ENCODE measurements at places on chromosomes 6 and 20.

GRCh38 chr6:128521282-128521632 is 858 bp upstream of the PTPRK start:
- peak; percentile 58 for DNase-seq

DNA sequence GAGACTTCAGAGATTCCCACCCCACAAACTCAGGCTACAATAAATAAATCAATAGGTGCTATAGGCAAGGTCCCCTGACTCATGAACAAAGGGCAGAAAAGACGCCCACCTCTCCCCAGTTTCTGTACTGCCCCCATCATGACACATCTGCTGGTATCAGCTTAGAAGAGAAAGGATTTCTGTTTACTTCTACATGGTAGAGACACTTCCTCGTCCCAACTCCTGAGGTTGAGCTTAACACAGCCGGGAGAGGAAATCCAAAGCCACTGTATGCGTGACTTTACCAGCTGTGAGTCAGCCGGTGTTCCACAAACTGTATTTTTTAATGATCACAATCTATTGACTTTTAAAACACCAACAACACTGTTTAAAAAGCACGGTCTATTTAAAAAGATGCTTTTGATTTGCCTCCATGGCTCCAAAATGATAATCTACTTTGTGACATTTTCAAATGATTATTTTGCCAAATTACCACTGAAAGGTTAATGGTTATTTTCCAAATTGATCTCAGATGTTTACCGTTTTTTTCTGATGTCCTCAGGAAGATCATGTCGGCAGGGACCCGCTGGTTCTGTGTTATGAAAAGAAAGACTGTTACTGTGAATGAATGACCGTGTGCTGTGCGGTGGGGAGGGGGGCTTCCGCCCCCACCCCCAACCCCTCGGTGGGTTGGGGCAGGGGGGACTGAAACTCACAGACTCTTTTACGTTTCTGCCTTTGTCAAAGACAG is 72.5 kb downstream of the ATP9A start:
- DNase-seq, result no peak

DNA sequence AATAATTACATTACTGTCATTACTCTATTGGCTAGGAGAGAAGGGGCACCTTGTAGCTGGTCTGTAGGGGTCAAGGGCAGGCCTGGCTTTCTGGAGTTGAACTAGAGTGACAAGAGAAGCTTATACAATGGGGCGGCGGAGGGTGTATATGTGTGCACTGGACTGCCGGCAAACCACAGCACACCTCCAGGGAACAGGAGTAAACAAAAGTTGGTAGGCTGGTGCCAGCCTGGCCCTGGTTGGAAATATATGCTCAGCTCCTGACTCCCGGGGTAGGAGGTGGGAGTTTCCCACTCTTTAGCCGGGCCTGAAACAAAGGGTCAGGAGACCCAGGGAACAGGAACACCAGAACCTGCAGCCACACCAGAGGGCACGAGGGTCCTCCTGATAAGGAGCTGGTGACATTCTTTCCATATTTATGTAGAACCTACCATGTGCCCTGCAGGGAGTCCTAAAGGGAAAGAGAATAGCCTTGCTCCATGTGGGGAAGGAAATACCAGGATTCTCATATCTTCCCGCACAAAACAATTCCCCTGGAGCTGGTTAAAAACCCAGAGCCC is 5.1 kb downstream of the C6orf132 start:
- DNase-seq, result no peak

DNA sequence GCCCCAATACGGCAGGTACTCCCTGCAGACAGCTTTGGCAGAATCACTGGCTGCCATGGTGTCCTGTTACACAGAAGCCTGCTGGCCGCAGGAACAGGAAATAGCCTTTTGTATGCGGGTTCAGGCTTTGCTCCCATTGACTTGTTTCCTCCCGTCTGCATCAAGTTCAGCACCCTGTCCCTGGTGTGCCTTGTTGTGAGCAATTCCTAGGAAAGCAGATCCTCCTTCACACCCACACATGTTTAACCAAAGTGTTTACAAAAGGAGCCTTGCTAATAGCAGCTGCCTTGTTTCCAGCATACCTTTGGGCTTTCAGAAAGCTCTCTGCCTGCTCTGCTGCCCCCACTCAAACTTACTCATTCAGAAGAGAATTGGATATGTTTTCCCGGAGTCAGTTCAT is 127.2 kb upstream of the SUPT3H start:
- DNase-seq, result peak; percentile 82

DNA sequence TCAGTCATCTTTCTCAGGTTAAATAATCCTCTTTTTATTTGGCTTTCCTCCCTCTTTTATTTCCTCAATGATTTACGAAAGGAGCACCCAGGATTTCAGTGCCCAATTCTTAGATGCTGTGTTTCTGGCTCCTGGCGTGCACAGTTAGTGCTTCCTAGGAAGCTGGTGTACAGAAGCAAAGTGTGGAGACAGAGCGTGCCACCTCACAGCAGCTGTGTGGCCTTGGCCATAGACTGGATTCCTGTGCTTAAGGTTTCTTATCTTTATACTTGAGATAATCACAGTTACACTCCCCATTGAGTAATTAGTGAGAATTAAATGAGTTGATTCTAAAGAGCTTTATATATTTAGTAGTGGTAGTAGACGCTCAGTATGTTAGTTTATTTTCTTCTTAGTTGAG is 39.7 kb upstream of the GJA1 start:
- no peak for DNase-seq

All from DMS53 (cell line).